ENCODE measurements at places on chromosomes 11 and 22.

DNA sequence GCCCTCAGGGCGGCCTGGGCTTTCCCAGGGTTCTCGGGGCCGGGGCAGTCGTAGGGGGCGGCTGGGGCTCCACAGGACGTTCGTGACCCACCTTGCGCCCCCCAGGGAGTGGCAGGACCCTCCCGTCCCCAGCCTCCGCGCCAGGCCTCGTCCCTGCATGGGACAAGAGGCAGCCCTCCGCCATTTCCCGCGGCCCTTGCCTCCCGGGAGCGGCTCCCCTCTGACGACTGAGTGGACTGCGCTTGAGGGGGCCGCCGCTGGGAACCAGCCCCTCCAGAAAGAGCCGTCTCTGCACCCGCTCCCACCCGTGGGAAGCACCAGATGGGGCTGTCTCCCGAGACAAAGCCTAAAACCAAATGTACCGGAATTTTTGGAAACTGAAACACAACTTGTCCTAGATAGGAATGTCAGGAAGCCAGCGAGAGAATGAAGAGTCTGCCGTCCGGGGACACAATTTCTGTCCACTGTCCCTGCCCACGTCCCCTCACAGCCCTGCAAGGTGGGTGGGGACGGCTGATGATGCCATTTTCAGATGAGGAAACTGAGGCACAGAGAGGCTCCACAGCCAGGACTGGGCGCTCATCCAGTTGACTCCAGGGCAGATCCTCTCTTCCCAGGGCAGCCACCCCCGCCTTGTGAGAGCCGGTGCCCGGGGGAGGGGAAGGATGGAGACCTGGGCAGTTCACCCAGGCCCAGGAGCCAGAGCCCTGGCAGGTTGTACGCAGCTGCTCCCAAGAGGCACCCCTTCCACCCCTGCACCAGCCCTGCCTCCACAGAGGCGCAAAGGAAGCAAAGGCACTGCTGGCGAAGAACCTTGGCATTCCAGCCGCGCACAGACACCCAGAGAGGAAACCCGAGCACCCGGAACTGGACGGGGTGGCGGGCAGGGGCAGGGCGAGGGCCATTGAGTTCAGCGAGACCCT lies 18.1 kb upstream of the PICK1 start:
- no peak for DNase-seq

DNA sequence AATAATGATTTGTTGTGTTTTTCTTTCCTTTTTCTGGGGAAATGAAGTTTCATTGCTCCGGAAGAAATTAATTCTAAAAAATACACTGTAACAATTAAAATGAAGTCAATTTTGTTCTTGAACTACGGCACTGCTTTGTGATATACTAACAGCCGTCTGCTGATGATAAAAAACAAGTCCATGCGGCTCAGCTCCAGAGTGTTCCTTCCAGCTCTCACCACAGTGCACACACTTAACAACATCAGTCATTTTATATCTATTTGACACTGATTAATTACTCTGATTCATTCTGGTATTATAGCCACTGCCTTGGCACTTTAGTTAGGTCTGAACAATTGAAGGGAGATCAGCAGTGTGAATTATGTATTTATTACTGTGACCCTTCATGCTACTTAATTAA lies 97.4 kb upstream of the SLC6A5 start:
- DNase-seq, result no peak

GRCh38 chr11:124751391-124751740 lies 689 bp downstream of the VSIG2 start:
- no peak for DNase-seq

- no peak for DNase-seq
Observed at GRCh38 chr11:86523738-86524619, 148.4 kb downstream of the ME3 start.

- no peak for DNase-seq
Observed at GRCh38 chr11:30758012-30758411, 171.9 kb upstream of the MPPED2 start.

DNA sequence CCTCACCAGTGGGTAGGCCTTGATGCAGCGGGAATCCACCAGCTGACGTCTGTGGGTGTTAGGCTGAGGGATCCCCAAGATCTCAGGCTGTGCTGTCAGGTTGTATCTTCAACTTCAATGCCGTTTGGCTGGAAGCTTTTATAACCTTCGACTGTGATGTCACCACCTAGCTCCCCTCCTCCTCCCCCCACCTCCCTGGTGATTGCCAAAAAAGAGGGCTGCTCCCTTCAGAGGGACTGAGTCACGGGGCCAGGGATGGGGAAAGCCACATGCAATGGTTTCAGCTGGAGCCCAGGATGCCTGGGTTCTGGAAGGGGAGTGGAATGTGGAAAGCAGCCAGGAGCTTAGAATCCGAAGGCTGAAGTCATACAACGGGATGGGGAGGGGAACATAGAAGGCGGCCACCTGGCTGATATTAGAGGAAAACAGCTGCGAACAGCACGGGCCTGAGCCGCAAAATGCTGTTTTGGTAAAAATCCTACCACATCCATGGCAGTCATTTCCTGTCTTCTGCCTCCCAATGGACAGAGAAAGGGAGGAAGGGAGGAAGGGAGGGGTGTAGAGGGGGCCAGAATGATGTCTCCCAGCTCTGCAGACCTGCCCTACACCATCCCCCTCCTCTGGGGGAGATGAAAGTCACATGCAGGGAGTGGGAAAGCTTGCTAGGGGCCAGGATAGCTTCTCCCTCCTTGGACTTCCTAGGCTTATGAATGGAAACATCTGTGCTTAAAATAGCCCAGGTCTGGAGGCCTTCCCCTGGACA lies at the start of gene LRRN4CL:
LRRN4CL (minus strand) TSS at position 110 of the 763 bp plus-strand sequence. CDS start 1,022 bp downstream, outside the sequence.
- no peak for DNase-seq

All from T-helper 1 cell (primary cell).